ENCODE measurements at places on chromosomes 2 and 18. TPM values are rescaled to one million over a fixed set of nuclear protein-coding genes. Genes with fewer than 3 reads are reported as not detected.
A peak's percentile ranks its signal among the peaks of the same experiment; 100 is the strongest.

IGFBP2 gene
- 143 TPM for total RNA-seq

CHRND gene
- total RNA-seq, result not detected

DNA sequence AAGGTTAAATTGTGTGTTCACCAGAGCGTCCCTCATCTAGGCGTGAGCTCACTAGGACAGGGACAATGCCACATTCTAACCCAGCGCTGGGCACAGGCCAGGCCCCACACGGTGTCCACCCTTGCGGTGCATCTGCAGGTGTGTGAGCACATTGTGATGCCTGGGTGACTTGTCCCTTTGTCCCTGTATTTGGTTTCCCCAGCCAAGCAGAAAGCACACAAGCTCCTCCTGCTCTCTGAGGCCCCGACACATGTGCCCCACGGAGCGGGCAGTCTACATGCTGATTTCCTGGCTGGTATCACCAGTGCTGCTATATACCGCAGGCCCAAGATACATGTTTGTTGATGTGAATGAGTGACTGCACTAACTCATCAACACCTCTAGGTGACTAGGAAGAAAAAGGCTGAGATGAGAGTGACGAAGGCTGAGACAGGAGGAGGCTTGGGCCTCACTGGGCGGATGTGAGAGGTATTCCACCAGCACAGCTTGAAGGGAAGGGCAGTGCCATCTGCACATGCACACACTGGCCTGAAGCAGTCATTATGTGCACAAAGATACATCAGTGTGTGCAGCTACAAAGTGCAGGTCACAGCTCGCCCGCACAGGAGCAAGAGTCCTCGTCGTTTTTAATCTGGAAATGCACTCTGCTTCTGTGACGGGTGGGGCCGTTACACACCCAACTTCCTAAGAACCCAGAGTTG, 205.9 kb downstream of the EIPR1 start:
- DNase-seq, result no peak

- no peak for DNase-seq
These were observed 109.4 kb upstream of the POU3F3 start for GRCh38 chr2:104744537-104744936.

DNA sequence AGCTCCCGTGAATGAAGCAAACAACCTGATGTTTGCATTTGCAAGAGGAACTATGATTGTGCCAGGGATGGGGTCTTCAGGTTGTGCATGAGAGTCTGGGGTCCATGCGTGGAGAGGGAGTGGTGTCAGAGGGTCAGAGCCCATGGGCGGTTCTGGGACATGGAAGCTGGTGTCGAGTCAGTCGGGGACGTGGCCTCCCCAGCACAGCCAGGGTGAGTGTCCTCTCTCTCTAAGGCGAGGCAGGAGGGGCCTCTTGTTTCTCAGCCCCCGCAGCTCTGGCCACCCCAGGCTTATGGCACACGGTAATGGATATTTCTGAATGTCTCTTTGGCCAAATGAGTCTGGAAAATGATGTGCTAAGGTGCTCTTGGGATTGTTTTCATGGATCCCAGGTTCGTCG, 118.6 kb downstream of the RTP5 start:
- DNase-seq, result no peak

DNA sequence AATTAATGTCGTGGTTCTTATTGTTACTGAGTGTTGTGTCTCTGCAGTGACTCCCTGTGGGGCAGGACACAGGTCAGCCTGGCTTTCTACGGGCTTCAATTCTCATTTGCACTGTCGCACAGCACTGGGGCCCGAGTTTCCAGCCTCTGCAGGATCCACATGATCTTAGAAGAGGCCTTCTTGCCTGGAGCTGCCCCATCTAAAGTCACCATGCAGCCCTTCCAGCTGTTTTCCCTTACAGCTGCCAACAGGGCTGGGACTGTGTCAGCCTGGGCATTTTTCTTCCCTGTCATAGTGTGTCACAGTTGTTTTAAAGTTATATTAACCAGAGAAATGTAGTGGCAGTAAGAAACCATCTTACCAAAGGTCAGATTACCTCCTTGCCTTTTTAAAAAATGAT, 27.0 kb downstream of the FHL2 start:
- no peak for DNase-seq

- no peak for DNase-seq
These were observed 82.3 kb upstream of the LDLRAD4 start for GRCh38 chr18:13136056-13136903.

- DNase-seq, result no peak
These were observed 70.8 kb downstream of the EPHA4 start for GRCh38 chr2:221501210-221501882.

- no peak for DNase-seq
These were observed 48.8 kb downstream of the ACVR1 start for GRCh38 chr2:157827377-157827776.

ELAC1 gene
- 9.4 TPM for total RNA-seq

ZNF396 gene
- 4.4 TPM for total RNA-seq

PLGLB1 gene
- total RNA-seq, result 1.9 TPM

GRCh38 chr2:60675301-60675700, 80.8 kb upstream of the PAPOLG start:
- DNase-seq, result no peak

SULT1C4 gene
- total RNA-seq, result 0.46 TPM

TLX2 gene
- 0.56 TPM for total RNA-seq

- peak; percentile 56 for DNase-seq
These were observed 115.7 kb upstream of the SLC1A4 start for GRCh38 chr2:64873472-64873924.

BOD1L2 gene
- not detected for total RNA-seq

MTX2 gene
- total RNA-seq, result 31.1 TPM

VWC2L gene
- total RNA-seq, result not detected

MRPS9 gene
- 25.5 TPM for total RNA-seq

GRCh38 chr2:241546771-241547498, 11.6 kb upstream of the BOK start:
- no peak for DNase-seq

CFC1 gene
- 0.58 TPM for total RNA-seq

PECR gene
- total RNA-seq, result 20.2 TPM

DNA sequence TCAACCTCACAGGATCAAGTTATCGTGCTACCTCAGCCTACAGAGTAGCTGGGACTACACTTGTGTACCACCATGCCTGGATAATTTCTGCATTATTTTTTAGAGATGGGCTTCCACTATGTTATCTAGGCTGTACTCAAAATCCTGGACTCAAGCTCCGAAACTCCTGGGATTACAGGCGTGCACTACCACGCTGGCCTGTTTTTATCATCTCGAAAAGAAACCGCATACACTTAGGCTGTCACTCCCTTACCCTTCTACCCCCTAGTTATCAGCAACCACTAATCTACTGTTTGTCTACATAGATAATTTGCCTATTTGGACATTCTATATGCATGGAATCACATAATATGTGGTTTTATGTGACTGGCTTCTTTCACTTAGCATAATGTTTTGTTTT, 8.5 kb upstream of the PUM2 start:
- DNase-seq, result no peak

RBM45 gene
- 12.9 TPM for total RNA-seq

GRCh38 chr2:21820271-21820670, 696.5 kb downstream of the TDRD15 start:
- DNase-seq, result no peak

GRCh38 chr2:11320698-11321492, 23.5 kb downstream of the ROCK2 start:
- DNase-seq, result no peak

DNA sequence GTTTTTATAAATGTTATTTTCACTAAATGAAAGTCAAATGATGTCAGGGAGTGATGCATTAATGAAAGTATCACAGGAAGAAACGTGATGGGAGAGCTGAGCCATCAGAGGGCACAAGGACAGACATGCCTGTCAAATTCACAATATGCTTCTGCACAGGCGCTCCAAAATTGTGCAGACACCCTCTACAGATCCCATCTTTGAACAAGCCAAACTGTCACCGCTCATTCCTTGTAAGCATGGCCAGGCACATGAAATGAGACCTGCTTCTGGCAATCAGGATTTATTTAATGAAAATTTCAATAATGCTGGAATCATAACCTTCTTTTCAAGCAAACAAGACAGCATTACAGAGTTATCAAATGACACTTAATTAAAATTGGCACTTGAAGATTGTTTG, 20.4 kb upstream of the FSHR start:
- DNase-seq, result no peak

DNA sequence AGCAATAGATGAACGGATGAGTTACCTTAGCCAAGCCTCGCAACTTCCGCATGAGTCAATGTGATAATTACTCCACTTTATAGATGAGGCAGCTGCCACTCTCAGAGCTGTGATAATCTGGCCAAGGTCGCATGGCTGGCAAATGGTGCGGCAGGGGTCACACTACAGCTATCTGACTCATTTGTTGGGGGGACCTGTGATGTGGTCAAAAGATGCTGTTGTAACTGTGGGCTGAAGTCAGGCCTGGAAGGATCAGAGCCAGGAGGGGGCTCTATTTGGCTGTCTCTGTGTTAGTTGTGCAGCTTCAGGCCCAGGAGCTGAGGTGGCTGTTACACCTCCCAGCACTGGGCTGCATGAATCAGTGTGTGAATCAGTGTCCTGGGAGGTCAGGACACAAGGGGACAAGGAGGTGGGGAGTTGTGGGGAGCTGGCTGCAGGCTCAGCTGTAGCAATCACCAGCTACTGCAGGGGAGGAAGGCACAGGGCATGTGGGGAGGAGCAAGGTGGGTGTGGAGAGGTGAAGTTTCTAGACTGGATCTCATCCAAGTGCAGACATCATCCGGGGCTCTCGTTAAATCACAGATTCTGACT, 33.1 kb downstream of the NGEF start:
- peak; percentile 58 for DNase-seq

NYAP2 gene
- total RNA-seq, result not detected

DUSP19 gene
- total RNA-seq, result 1.0 TPM

CABYR gene
- total RNA-seq, result 0.79 TPM

DNA sequence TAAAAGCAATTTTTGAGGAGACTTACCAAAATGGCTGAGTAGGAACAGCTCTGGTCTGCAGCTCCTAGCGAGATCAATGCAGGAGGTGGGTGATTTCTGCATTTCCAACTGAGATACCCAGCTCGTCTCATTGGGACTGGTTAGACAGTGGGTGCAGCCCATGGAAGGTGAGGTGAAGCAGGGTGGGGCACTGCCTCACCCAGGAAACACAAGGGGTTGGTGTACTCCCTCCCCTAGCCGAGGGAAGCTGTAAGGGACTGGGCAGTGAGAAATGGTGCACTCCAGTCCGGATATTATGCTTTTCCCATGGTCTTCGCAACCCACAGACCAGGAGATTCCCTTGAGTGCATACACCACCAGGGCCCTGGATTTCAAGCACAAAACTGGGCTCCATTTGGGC, 419.0 kb downstream of the NUP35 start:
- peak; percentile 56 for DNase-seq

HES6 gene
- 32.0 TPM for total RNA-seq

- DNase-seq, result no peak
These were observed 611.2 kb upstream of the PIK3C3 start for GRCh38 chr18:41343808-41344207.

TMEM131 gene
- 80.6 TPM for total RNA-seq

GRCh38 chr2:102187496-102188150, 800 bp downstream of the IL1RL2 start:
- peak; percentile 57 for DNase-seq

SNTG2 gene
- total RNA-seq, result 1.2 TPM

CNGA3 gene
- total RNA-seq, result 0.27 TPM

SKOR2 gene
- total RNA-seq, result not detected

DNA sequence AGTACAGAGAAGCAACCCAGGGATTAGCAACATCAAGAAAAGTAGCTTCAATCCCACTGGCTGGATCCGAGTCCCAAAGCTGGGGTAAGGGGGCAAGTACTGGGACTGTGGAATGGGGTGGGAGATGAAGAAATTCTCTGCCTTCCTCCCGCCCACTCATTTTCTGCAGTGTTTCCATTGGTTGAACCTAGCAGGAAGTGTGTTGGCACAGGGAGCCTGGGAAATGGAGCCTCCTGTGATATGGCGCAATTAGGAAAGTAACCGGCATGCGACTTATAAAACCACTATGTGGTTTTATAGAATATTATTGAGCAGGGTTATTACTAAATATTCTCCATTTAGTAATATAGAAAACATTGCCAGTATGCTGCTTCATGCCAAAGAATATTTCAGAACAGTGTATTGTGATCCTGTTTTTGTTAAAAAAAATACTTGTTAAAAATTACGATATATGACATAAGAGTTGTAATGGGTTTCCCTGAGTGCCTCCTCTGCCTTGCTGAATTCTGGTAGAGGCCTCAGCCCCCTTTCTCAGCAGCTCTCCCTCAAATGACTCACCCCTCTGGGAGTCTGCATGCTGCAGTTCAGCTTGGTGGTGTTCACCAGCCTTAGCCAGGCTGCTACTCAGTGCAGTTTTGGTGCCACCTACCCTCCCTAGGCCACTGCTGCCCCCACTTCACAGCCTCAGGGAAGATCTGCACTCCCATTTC, 60.5 kb downstream of the HK2 start:
- DNase-seq, result no peak

- DNase-seq, result no peak
These were observed 35.6 kb upstream of the ASB1 start for GRCh38 chr2:238391042-238391689.

DNA sequence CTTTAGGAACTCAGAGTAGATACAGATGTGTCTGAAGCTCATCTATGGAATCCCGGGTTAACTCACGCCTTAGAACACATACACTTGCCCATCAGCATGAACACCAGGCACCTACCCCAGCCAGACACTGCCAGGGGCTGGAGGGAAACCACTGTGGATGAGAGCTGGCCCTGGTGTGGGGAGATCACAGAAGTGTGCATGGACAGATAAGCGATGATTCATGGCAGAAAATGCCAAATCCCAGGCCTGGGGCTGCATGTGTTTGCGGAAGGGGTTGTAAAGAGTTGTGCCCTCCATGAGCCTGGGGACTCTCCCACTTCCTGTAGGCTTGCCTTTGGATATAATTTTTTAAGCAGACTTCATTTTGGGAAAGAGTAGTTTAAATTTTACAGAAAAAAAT, 193.4 kb downstream of the FHOD3 start:
- no peak for DNase-seq

- DNase-seq, result no peak
These were observed 3.2 kb downstream of the NPPC start for GRCh38 chr2:231923010-231923344.

- no peak for DNase-seq
These were observed 99.7 kb upstream of the SMAD7 start for GRCh38 chr18:49050452-49050851.

DNA sequence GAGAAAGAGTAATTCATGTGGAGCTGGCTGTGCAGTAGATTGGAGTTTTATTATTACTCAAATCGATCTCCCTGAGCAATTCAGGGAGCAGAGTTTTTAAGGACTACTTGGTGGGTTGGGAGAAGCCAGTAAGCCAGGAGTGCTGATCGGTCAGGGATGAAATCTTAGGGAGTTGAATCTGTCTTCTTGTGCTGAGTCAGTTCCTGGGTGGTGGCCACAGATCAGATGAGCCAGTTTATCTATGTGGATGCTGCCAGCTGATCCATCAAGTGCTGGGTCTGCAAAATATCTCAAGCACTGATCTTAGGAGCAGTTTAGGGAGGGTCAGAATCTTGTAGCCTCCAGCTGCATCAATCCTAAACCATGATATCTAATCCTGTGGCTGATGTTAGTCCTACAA, 17.0 kb upstream of the UGT1A8 start:
- no peak for DNase-seq
